Vagina (tissue), 2 donors: ENCODE measurements at places on chromosomes 5 and 9.

- DNase-seq = no peak
Observed at GRCh38 chr5:33203931-33204330, 236.8 kb upstream of the TARS1 start.

DNA sequence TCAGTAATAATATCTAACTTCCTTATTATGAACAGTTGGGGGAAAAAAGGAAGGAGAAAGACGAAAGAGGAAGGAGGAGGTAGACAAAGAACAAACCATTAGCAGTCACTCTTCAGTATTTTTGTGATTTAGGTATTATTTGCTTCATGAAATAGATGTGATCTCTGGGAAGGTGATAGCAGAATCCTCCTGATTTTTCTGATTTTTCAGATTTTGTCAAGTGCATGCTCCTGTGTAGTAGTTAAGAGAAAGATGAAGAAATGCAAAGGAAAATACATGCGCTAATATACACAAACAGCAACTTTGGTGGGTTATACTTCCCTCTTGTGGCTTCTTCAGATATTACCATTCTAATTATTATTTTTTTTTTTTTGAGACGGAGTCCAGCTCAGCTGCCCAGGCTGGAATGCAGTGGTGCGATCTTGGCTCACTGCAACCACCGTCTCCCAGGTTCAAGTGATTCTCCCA lies 31.6 kb downstream of the LMNB1 start:
- DNase-seq = no peak

GRCh38 chr5:9388941-9389674 lies 156.8 kb downstream of the SEMA5A start:
- DNase-seq = no peak

DNA sequence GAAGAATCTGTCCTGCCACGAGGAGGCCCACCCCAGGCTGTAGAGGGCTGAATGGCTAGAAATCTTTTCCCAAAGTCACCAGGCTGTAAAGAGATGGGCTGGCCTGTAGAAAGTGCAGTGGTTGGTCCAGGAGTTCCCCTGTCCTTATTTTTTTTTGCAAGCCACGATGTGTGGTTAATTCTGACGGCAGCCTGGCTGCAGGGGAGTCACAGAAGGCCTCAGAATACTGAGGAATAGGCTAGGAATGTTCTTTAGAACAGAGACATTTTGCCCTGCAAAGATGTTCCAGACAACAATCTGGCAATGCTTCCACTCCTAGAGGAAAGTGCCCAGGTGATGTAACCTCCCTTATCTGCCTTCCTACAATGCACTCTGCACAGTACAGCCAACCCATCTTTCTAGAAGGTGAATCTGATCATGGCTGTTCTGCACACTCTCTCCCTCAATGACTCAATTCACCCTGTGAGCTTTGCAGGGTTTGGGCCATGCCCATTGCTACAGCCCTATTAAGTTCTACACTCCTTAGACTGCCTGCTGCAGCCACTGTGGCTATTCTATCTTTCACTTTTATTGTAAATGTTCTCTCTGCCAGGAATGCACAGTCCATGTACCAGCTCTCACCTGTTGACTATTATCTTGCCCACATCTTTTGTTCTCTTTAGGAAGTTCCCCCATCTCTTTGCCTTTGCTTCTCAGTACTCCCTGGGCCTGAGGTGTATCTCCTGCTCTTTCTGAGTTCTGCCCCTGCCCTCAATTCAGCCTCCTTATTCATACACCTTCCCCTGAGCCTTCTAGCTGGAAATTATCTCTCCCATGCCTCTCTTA lies 377.8 kb upstream of the CLINT1 start:
- no peak for DNase-seq

DNA sequence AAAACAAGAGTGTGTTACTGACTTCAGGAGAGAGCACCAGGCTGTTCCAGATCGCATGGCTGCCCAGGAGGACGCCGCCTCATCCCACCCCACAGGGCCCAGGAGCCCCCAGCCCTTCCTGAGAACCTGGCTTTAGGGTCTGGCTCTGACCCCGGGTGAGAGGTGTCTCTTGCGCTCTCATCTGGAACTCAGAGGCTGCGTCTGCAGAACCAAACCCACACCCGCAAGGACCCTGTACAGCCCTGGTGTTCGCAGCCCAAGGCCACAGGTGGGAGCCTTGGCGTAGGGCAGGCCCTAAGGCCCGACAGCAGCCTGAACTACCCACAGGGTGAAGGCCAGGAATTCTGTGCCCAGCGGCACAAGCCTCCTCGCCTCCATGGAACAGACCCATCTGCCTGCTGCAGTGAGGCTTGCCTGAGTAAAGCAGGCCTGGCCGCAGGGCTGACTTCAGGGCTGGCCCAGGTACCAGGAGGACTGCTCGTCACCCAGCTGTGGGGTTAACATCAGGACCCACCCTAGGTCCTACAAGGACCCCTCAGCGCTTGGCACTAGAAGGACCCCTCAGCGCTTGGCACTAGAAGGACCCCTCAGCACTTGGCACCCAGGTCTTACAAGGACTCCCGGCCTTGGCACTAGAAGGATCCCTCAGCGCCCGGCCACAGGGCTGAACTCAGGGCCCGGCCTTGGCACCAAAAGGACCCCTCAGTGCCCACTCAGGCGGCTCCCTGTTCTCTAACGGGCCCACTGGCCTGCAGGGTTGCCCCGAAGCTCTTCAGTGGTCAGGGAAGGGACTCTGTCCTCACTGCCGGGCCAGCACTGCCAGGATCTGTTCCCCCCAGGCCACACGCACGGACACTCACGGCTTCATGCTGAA lies 48.2 kb downstream of the NKD2 start:
- DNase-seq = no peak

GRCh38 chr9:94787266-94787665 lies 60.8 kb downstream of the AOPEP start:
- DNase-seq = no peak
